ENCODE measurements at places on chromosomes 5 and 9. TPM values are rescaled to one million over a fixed set of nuclear protein-coding genes. Genes with fewer than 3 reads are reported as not detected.

Gene SLC45A2
- total RNA-seq: not detected

GRCh38 chr5:83767409-83767992, 46.8 kb upstream of the HAPLN1 start:
- H3K27me3 ChIP-seq: no peaks in the 10 kb centered on the region
- no peak overlapping the region for H3K27ac ChIP-seq
- no peak overlapping the region for H3K4me3 ChIP-seq
- no peaks in the 10 kb centered on the region for H3K36me3 ChIP-seq
- DNase-seq: no peak

DNA sequence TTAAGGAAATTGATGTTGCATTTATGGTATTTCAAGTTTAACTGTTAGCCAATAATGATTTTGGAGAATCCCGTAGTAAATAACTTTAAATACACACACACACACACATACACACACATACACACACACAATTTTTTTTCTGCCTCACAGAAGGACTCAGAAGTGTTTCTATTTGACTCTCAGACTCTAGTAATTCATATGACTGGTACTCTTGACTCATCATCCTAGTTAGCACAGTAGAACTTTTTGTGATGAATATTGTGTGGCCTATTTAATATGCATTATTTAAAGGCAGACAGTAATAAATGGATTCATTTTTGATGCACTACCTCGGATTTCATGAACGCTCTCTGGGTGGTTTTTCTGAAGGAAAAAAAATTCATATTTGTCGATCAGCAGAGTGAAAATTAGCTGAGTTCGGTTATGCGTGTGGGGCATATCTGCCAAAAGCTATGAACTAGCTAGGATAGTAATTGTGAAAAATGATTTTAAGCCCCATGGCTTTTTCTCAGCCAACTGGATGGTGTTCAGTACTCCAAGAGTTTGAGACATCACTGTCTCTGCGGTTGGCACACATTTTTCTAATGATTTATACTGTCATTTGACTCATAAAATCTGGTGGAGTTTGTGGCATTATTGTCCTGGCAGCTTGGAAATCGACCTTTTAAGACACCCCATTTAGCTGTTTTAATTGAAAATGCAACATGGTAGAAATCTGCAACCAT, 102.2 kb downstream of the PCSK5 start:
- H3K36me3 ChIP-seq: no peaks in the 10 kb centered on the region
- no peak overlapping the region for H3K4me3 ChIP-seq
- H3K27me3 ChIP-seq: no peaks in the 10 kb centered on the region
- peak; percentile 45 for DNase-seq
- H3K4me1 ChIP-seq: peaks cover 8% of the 10 kb centered on the region

- no peaks in the 10 kb centered on the region for H3K27me3 ChIP-seq
- no peaks in the 10 kb centered on the region for H3K36me3 ChIP-seq
- H3K27ac ChIP-seq: no peak overlapping the region
- H3K4me1 ChIP-seq: no peaks in the 10 kb centered on the region
- DNase-seq: no peak
Measured at GRCh38 chr5:2105141-2105540, 222.4 kb upstream of the IRX4 start.

- no peaks in the 10 kb centered on the region for H3K36me3 ChIP-seq
- no peaks in the 10 kb centered on the region for H3K27me3 ChIP-seq
- no peak overlapping the region for H3K4me3 ChIP-seq
Measured at GRCh38 chr9:123814496-123814895, 115.4 kb downstream of the DENND1A start.

Gene IFNK
- total RNA-seq: not detected

GRCh38 chr5:148833122-148833521, 6.7 kb downstream of the ADRB2 start:
- H3K4me3 ChIP-seq: no peak overlapping the region
- no peak for DNase-seq
- H3K27me3 ChIP-seq: peaks cover 15% of the 10 kb centered on the region
- no peaks in the 10 kb centered on the region for H3K36me3 ChIP-seq
- no peak overlapping the region for H3K27ac ChIP-seq
- no peaks in the 10 kb centered on the region for H3K4me1 ChIP-seq

- H3K27me3 ChIP-seq: no peaks in the 10 kb centered on the region
- no peak for DNase-seq
- no peak overlapping the region for H3K27ac ChIP-seq
- no peaks in the 10 kb centered on the region for H3K4me1 ChIP-seq
Measured at GRCh38 chr5:95162231-95162992, 122.5 kb downstream of the MCTP1 start.

DNA sequence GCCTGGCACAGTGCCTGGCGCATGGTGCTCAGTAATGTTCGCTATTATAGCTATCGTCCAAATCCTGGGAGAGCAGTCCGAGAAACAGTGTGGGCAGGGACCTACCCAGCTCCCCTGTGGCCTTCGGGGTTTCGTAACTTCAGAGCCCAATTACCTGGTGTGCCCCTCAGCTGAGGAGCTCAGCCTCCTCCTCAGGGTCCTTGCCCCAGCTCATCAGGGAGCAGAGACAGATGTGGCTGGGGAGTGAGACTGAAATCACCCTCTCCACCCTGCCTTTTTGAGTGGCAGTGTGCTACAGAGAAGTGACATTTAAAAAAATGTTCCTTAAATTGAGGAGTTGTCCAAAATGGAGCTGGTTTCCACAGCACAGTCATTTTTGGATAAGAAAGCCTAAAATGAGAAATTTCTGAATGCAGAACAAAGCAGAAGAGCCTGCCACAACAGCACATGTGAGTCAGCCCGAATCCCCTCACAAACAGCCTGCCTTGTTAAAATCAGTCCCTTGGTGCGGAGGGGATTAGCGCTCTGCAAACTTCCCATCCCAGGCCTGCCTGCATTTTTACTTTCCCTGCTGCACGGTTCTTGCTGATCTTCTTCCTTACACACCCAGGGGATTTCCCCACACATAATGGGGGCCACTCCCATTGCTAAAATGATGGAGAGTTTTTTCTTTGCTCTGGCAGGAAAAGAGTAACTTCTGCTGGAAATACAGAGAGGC, 78.1 kb upstream of the PITX1 start:
- H3K27me3 ChIP-seq: peaks cover 38% of the 10 kb centered on the region
- no peak for DNase-seq
- no peak overlapping the region for H3K27ac ChIP-seq
- H3K4me3 ChIP-seq: no peak overlapping the region

GRCh38 chr9:87628346-87628745, 97.6 kb upstream of the CTSL start:
- no peak for DNase-seq
- no peaks in the 10 kb centered on the region for H3K36me3 ChIP-seq
- no peaks in the 10 kb centered on the region for H3K4me1 ChIP-seq
- H3K27me3 ChIP-seq: no peaks in the 10 kb centered on the region
- H3K27ac ChIP-seq: no peak overlapping the region

DNA sequence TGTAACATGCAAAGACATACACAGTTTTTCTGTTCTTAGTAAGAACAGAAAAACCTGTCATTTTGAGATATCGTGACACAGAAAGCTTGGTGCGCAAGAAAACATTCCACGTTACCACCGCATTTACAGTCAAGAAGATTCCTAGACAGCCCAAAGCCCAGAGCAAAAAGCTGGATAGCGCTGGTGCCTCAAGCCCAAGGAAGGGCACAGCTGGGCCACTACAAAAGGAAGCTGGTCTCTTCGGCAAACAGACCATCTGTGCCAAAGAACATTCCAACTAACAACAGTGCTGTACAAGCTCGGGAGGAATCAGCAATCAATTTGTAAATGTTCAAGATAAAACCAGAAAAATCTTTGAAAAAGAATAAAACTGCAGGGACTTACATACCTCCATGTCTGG, 31.0 kb downstream of the PSMB7 start:
- peaks cover 21% of the 10 kb centered on the region for H3K36me3 ChIP-seq
- no peak overlapping the region for H3K4me3 ChIP-seq
- H3K4me1 ChIP-seq: peaks cover 18% of the 10 kb centered on the region
- H3K27me3 ChIP-seq: no peaks in the 10 kb centered on the region

Gene PDE8B
- not detected for total RNA-seq

Gene PCDHA4
- total RNA-seq: not detected

DNA sequence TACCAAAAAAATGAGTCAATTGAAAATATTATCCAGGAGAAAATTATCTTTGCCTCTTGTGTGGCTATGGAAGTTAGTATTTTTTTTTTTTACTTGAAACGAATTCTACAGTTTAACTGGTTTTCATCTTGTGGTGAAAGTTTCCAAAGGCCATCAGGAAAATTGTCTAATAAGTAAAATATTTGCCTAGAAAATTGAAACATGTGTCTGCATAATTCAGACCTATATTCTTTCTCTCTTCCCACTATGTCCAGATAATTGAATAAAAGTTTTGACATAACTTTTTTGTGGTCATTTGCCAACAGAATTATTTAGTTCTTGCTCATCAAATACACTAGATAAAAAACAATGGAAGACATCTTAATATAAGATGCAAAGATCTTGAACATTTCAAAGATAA, 321.5 kb upstream of the RPS23 start:
- H3K4me1 ChIP-seq: no peaks in the 10 kb centered on the region
- no peak overlapping the region for H3K4me3 ChIP-seq
- H3K27me3 ChIP-seq: peaks cover 23% of the 10 kb centered on the region
- no peak for DNase-seq
- H3K36me3 ChIP-seq: no peaks in the 10 kb centered on the region
- H3K27ac ChIP-seq: no peak overlapping the region

DNA sequence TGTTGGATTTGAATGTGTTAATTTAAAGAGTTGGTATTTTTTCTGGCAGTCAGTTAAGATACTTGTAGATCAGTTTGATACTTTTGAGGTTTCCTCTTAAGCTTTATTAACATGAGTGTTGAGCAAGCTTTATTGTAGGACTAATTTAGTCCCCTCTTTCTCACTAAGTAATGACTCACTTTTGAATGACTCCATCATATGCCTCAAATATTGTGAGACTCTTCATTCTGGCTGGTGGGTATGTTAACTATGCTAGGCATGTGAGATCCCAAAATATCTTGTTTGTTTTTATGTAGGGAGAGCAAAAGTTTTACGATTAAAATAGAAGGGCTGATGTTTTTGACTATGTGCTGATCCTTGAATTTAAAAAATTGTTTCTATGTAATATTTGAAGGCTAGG, 355.7 kb downstream of the IZUMO3 start:
- H3K4me1 ChIP-seq: no peaks in the 10 kb centered on the region
- no peak overlapping the region for H3K27ac ChIP-seq
- no peaks in the 10 kb centered on the region for H3K27me3 ChIP-seq
- no peak overlapping the region for H3K4me3 ChIP-seq
- no peaks in the 10 kb centered on the region for H3K36me3 ChIP-seq
- DNase-seq: no peak

Gene NR5A1
- not detected for total RNA-seq

GRCh38 chr5:159498630-159499029, 168.3 kb upstream of the IL12B start:
- H3K27ac ChIP-seq: no peak overlapping the region
- H3K4me1 ChIP-seq: peaks cover 2% of the 10 kb centered on the region
- no peak for DNase-seq
- H3K36me3 ChIP-seq: no peaks in the 10 kb centered on the region
- H3K27me3 ChIP-seq: no peaks in the 10 kb centered on the region

GRCh38 chr9:120928483-120929228, 2.1 kb upstream of the TRAF1 start:
- DNase-seq: peak; percentile 69
- no peak overlapping the region for H3K27ac ChIP-seq
- H3K4me1 ChIP-seq: peaks cover 30% of the 10 kb centered on the region
- no peaks in the 10 kb centered on the region for H3K36me3 ChIP-seq
- H3K27me3 ChIP-seq: no peaks in the 10 kb centered on the region

Measured in GM23248 (cell line).